Stimulated activated CD8-positive, alpha-beta memory T cell treated with anti-CD3 and anti-CD28 coated beads, Interleukin-15, amount 100 ng/mL, for 4 hours (primary cell): ENCODE measurements at places on chromosomes 3 and 15.

DNA sequence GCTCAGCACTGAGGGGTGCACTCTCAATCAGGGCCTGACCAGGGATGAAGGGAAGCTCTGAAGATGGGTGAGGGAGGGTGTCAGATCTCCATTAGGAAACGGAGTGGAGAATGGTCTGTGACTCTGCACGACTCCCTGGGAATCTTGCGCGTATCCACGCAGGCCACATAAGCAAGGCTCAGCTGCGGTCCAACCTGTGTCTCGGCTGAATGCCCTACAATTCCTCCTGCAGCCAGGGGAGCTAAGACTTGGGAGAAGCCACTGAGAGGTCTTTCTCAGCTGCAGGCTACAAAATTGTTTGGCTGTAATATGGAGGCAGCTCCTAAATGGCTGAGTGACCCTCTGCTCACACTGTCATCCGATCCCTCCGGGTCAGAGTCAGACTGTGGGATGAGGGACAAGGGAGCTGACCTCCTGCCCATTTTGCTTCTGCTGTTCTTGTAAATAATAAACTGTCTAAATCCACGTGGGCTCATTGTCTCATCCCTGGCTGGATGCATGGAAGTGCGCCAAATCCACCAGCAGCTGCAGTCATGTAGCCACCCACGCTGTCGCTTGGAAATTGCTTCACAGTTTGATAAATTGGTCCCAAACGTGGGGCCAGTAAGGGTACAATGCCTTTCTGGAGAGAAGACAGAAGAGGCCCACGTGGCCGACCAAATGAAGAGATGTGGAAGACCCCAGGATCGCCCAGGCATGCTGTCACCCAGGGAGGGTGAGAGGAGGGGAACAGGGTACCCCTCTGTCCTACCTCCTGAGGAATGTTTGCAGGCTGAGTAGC lies 30.5 kb downstream of the ALS2CL start:
- DNase-seq: no peak

DNA sequence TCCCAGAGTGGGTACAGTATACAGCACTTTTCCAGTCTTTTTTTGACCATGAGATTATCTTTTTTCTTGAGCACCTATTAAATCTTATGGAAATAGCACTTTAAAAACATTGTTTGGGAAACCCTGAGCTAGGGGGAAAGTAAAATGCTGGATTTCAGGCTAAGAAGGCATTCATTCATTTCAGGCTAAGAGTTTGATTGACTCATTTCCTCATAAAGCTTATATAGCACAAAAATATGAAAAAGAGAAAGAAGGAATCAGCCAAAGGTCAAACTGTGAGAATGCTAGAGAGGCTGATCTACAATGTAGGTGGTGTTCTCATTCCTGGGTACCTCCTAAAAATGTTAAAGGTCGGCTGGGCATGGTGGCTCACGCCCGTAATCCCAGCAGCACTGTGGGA lies 10.5 kb downstream of the TTC23 start:
- DNase-seq: no peak

GRCh38 chr3:21020681-21021080 lies 730.3 kb downstream of the ZNF385D start:
- DNase-seq: no peak

DNA sequence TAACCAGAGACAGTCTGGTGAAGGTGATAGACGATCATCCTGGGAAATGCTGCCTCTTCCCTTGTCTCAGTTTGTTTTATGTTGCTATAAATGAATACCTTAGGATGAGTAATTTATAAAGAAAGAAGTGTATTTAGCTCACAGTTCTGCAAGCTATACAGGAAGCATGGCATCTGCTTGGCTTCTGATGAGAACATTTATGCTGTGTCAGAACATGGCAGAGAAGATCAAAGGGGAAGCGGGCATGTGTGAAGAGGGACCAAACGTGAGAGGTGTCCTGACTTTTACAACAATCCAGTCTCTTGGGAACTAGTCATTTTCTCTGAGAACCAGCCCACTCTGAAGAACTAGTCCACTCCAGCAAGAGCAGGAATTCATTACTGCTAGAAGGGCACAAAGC lies 9.6 kb downstream of the CMC1 start:
- DNase-seq: no peak

DNA sequence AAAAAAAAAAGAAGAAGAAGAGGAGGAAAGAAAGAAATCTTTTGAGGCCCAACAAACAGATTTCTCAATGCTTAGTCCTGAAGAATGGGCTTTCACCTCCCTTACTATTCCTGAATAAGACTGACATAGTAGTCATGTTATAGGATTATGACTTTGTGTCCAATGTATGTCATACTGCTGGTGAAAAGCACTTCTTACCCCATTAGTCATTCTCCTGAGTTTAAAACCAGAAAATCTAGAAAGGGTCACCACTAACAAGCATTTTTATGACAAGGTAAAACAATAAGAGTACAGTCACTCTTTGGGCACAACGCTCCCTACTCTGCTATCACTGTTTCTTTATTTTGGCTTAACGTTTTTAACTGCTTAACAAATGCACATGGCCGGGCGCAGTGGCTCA lies 88.2 kb downstream of the IGSF11 start:
- DNase-seq: no peak

DNA sequence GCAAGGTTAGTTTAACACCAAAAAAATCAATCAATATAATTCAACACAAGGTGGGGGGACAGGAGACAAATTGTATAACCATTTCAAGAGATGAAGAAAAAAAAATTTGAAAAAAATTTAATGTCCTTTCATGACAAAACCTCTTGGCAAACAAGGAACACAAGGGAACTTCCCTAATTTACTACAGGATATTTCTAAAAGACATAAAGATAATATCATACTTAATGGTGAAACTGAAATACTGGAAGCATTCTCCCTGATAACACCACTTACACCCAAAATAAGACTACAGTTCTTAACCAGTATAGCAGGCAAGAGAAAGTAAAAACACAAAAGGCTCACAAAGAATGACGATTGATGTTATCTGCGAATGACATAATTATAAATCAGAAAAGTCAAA lies 44.7 kb downstream of the IFT57 start:
- DNase-seq: no peak

GRCh38 chr3:133984975-133985374 lies 44.8 kb downstream of the SLCO2A1 start:
- DNase-seq: no peak

DNA sequence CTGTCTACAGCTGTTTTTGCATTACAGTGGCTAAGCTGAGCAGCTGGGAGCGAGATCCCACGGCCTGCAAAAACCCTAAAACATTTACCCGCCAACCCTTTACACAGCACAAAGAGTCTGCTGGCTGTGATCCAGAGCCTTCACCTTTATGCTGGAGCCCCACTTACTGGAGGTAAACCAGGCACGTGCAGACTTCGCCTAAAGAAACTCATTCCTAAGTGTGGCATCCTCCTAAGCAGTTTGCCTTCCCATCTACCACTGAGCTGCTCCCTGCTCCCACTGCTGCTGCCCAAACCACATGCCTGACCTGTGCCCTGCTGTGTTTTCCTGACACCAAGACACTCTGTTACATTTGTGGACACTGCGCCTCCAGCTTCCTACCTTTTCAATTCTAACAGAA lies 53.0 kb downstream of the CHSY1 start:
- no peak for DNase-seq

- DNase-seq: no peak
These were observed 35.3 kb downstream of the CCPG1 start for GRCh38 chr15:55372701-55373440.

DNA sequence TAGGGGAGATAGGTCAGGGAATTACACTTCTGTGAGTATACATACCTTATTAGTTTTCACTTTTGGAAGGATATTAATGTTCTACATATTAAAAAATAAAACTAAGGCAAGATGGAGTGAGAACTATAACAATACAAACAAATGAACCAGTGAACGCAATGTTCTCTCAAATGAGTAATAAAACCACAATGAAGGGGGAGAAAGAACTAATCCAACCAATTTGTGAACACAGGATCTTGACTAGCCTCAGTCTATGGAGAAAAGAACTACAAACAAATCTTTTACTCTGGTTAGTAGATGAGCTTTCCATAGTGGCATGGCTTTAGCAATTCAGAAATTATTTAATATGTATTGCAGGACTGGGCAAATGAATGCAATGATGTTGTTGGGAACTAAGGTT lies 26.9 kb upstream of the ATOSA start:
- DNase-seq: no peak

DNA sequence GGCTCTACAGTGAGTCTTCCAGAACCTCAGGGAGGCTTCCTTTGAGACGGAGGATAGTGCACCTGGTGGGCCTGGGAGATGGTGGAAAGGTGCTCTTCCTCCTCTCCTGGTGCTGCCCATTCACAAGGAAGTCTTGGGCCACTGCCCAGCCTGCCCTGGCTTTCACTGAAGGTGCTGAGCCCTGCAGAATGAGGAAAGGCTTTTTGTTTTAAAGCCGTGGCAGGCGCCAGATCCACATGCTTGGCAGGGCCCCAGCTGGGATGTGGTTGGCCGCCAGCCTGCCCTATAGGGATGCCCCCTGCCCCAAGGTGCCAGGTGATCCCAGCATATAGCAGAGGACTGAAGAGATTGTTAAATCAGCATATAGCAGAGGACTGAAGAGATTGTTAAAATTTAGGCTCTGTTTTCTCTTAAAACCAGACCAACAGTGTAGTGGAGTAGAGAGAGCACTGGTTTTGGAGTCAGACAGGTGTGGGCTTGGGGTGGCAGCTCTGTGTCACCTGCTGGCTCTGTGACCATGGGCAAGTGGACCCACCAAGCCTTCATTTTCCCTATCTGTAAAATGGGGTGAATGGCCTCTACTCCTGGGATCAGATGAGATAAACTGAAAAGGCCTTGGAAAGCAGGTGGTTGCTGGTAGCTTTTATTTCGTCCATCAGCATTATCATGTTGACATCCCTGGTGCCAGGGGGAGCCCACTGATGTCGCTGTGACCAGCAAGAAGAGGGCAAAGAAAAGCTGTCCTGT lies 53.3 kb downstream of the SLC6A6 start:
- DNase-seq: no peak

DNA sequence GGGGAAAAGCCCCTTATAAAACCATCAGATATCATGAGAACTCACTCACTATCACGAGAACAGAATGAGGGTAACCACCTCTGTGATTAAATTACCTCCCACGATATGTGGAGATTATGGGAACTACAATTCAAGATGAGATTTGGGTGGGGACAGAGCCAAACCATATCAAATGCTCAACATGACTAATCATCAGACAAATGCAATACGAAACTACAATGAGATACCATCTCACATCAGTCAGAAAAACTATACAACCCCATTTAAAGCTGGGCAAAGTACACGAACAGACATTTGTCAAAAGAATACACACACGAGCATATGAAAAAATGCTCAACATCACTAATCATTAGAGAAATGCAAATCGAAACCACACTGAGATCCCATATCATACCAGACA lies 67.7 kb downstream of the SCAPER start:
- DNase-seq: no peak

GRCh38 chr3:72440491-72440890 lies 407.8 kb downstream of the SHQ1 start:
- no peak for DNase-seq

DNA sequence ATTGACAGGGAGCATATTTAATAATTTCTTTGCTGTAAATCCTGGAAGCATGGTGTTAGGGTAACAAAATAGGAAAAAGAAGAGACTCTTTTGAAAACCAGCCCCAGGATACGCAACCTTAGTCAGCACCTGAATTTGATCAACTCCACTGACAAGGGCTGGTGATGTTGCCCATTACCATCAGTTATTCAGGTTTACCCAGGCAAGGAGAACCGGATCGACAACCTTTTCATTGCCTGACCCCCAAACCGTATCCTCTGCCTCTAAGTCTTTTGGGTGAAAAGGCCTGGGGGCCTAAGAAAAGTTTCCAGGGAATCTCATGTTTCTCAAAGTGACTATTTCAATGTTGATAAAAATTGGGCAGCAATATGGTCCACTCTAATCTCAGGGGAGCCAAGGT lies 313.3 kb downstream of the KBTBD8 start:
- no peak for DNase-seq

DNA sequence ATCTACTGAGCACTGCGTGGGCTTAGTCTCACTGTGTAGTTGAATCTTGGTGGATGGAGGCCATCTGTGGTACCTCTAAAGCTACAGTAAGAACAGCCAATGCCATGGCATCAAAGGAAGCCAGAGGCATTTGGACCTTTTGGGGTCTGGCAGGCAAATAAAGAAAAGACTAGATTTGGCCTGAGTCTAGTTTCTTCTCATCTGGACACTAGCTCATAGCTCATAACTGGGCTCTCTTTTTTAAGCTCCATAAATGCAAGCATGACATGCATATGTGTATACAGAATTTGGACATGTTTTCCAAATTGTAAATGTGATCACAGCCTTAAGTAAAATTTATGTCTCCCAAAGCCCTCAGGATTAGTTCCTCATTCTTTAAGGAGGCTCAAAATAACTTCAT lies 107.5 kb downstream of the CNTN6 start:
- no peak for DNase-seq

- no peak for DNase-seq
These were observed 124.1 kb upstream of the HES1 start for GRCh38 chr3:194011807-194012206.

DNA sequence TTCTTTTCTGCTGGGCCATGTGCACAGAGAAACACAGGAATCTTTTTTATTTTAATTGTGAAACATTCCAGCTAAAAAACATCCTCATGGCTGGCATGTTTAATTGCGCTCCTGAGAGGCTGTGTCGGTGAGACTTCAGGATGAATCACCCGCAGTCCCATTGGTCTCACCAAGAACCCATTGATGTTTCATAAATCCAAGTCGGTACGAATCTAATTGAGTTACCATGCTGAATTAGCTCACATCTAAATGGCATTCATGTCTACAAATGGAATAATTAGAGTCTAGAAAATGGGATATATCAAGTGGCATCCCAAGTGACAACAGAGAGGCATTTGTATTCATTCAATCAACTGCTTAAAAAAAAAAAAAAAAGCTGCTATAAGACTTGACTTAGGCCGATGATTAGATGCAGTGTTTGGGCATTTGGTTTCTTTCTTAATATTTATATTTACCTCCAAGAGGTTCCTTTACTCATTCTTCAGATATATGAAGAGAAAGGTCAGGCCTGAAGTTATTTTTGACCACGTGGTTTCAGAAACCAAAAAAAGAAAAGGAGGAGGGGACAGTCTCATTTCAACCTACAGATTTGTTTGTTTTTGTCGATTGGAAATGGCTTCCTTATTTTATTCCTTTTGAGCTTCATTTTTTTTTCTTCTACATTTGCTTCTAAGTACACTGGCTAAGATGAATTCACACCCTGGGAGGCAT lies 79.1 kb upstream of the FOXB1 start:
- no peak for DNase-seq

- no peak for DNase-seq
These were observed 114.3 kb downstream of the DIPK2A start for GRCh38 chr3:144085964-144086363.

GRCh38 chr3:197791113-197791891 lies at the start of gene LRCH3:
LRCH3 (plus strand) TSS chr3:197791254; CDS start chr3:197791279, 25 bp downstream.
- peak; percentile 78 for DNase-seq

GRCh38 chr15:63502843-63503738 lies 1.3 kb upstream of the USP3 start:
- peak; percentile 59 for DNase-seq

- no peak for DNase-seq
These were observed 28.1 kb downstream of the NKIRAS1 start for GRCh38 chr3:23888617-23889228.

GRCh38 chr3:47791193-47791855 lies 9.6 kb upstream of the SMARCC1 start:
- no peak for DNase-seq
